ENCODE measurements at places on chromosomes 5 and 9.

GRCh38 chr5:136143312-136143711, 10.7 kb downstream of the SMAD5 start:
- no peak for DNase-seq

- DNase-seq = no peak
These were observed 25.6 kb downstream of the SLC31A1 start for GRCh38 chr9:113246928-113247327.

- DNase-seq = peak; percentile 67
These were observed 2.9 kb downstream of the NR4A3 start for GRCh38 chr9:99824378-99825171.

GRCh38 chr5:180844432-180844831, 16.6 kb downstream of the ZFP62 start:
- DNase-seq = no peak

GRCh38 chr5:33379757-33380156, 61.0 kb upstream of the TARS1 start:
- DNase-seq = no peak

DNA sequence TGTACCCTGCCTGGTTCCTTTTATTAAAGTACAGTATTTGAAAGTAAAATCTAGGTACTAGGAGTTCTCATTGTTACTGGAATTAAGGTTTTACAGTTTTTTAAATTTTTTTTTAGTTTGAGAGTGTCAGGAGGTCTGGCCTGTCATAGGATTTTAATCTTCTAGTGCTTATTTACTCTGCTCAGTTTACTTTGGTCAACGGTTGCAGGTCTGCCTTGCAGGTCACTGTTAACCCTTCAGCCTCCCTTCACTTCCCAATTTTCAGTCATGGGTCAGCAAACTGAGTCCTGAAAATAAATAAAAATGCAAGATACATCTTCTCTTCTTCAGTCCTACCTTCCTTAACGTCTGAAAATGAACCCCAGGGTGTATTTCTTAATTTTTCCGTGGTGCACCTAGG, 18.8 kb upstream of the PTBP3 start:
- DNase-seq = no peak

DNA sequence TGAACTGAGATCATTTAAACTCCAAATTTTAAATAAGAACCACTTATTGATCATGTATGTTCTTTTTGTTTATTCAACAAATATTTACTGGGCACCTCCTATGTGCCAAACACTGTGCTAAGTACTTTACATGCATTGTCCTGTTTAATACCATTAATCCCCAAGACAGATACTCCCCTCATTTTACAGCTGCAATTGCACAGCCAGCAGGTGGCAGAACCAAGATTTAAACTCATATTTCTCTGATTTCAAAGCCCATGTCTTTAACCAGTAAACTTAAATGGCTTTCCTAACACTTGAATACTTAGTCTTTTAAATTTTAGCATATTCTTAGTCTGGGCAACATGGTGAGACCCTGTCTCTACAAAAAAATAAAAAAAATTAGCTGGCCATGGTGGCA, 43.4 kb upstream of the KIAA1958 start:
- no peak for DNase-seq

- no peak for DNase-seq
These were observed 74.3 kb upstream of the ENTREP1 start for GRCh38 chr9:69250681-69251080.

- no peak for DNase-seq
These were observed 263.1 kb upstream of the COX7C start for GRCh38 chr5:86354664-86355063.

GRCh38 chr5:88118179-88118578, 150.5 kb downstream of the TMEM161B start:
- no peak for DNase-seq

GRCh38 chr5:150605546-150605945, 34.9 kb upstream of the SYNPO start:
- DNase-seq = no peak

DNA sequence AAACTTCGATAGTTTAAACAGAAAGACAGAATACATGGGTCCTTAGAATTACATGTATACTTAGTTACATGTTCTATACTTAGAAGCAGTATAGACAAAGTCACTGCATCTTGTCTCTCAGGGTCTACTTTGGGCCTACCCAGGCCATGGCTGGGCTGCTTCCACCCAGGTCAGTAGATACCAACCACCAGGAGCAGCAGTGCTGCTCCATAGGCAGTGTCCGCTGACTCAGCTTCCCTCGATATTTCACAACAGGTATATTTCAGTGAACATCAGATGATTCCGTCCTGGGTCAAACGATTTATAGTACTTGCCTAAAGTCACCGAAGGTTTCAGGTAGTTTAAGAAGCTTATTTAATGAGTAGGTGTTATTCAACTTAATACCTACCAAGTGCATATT, 18.0 kb downstream of the IARS1 start:
- no peak for DNase-seq

- DNase-seq = no peak
These were observed 8.8 kb downstream of the FAM200C start for GRCh38 chr5:160390787-160391696.

GRCh38 chr5:173534031-173534430, 82.4 kb downstream of the BOD1 start:
- no peak for DNase-seq

DNA sequence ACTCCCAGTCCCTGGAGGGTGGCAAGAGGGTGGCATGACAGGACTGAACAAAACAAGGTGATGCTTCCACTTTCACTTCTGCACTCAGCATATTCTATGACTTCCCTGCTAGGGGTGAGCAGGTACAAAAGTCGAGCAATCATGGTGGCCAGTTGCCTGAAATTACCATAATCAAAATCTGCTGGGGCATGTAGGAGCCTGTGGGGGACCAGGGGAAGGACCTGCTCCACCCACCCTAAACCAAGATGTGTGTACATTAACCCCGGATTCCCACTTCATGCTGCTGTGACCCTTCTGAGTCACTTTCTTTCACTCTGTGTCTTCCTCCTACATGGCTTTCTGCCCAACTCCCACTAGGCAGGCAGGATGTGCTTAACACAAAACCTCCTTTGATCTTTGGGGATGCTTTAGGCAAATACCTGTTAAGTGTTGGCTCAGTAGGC, 73.3 kb upstream of the PHF24 start:
- DNase-seq = peak; percentile 16

GRCh38 chr9:4305065-4305985, 5.5 kb upstream of the GLIS3 start:
- DNase-seq = no peak

DNA sequence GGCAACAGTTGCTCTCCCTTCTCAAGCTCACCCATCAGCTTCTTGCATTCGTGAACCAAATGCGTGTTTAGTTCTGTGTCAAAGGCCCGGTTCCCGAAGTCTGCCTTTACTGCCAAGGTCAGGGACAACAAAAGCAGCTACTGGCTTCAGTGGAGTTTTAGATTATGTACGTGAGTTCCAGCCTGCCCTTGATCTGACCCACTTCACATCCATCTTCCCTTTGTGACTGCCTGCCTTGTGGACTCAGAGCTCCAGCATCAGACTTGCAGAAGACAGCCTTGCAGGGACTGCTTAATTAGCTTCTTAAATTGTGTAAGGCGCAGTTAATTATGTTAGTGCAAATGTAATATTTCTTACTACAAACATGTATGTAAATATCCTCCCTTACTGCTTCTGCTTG, 774.7 kb upstream of the EDIL3 start:
- DNase-seq = no peak

- peak; percentile 50 for DNase-seq
These were observed 79.5 kb upstream of the FAM169A start for GRCh38 chr5:74945561-74946165.

GRCh38 chr9:123975871-123976270, 35.7 kb upstream of the LHX2 start:
- no peak for DNase-seq

- no peak for DNase-seq
These were observed 35.6 kb downstream of the NFIB start for GRCh38 chr9:14278291-14278721.

DNA sequence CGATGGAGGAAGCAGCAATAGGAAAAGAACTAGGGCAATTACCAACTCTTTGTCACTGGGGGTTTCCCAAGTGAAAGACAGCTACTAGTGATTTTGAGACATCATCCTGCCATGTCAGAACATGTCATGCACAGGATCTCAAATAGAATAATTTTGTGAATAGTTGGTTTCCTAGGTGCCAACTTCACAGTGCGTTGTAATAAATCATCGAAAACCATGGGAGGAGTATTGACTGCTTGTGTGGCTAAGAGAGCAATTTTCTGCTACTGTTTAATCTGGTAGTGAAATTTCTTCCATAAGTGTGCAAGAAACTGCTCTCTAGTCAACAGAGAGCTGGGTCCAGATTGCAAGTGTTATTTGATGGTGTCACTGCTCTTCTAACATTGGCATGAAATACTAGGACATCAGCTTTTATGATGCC, 168.6 kb downstream of the NNT start:
- no peak for DNase-seq

- no peak for DNase-seq
These were observed 28.4 kb upstream of the GADD45G start for GRCh38 chr9:89576404-89576839.

GRCh38 chr5:143101121-143101520, 302.4 kb downstream of the NR3C1 start:
- no peak for DNase-seq

GRCh38 chr5:115333164-115333563, 36.7 kb upstream of the CCDC112 start:
- DNase-seq = peak; percentile 6

DNA sequence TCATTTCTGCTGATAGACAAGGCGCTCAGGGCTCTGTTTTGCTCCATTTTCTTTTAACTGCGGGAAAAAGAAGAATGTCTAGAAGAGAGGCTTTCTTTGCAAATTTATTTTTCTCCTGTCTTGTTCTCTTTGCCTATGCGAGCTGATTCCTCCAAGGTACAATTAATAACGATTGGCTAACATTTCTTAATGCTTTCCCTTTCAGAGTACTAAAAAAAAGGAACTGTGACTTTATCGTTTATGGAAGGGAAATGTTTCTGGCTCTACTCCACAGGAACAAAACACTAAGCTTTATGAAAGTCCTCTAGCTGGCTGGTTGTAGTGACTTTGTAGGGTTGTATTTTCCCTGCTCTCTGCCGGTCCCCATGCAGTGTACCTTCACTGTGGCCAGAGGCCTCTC, 11.7 kb downstream of the NSG2 start:
- no peak for DNase-seq

DNA sequence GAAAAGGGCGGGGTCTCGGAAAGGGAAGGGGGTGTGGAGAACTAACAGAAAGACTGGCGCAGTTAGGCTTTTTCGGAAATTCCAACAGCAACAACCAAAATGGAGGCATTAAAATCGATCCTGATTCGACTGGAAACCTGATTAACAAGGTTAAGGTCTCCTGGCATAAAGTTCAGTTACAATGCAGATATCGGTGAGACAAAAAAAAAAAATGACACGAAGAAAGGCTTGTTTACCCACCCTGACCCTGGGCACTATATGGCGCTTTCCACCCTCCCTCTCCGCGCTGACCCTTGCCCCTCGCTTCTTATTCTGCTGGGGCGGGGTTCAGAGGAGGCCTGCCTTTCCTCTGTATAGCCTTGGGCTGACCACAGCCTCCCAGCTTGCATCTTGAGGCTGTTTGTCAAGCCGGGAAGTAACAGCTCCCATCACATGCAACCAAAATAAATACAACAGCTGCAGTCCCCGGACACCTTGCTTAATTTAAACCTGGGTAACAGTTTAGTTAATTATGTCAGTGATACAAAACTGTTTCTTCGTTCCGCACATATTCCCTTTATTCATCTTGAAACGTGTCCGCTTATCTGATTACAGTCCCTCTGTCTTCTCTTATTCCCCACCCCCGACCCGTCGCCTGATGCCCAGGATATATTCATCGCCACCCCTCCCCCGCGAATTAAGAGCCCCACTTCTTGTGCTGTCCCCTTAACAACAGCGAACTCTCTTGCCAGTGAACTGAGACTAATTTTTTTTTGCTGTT, 795 bp upstream of the PJA2 start:
- peak; percentile 12 for DNase-seq

DNA sequence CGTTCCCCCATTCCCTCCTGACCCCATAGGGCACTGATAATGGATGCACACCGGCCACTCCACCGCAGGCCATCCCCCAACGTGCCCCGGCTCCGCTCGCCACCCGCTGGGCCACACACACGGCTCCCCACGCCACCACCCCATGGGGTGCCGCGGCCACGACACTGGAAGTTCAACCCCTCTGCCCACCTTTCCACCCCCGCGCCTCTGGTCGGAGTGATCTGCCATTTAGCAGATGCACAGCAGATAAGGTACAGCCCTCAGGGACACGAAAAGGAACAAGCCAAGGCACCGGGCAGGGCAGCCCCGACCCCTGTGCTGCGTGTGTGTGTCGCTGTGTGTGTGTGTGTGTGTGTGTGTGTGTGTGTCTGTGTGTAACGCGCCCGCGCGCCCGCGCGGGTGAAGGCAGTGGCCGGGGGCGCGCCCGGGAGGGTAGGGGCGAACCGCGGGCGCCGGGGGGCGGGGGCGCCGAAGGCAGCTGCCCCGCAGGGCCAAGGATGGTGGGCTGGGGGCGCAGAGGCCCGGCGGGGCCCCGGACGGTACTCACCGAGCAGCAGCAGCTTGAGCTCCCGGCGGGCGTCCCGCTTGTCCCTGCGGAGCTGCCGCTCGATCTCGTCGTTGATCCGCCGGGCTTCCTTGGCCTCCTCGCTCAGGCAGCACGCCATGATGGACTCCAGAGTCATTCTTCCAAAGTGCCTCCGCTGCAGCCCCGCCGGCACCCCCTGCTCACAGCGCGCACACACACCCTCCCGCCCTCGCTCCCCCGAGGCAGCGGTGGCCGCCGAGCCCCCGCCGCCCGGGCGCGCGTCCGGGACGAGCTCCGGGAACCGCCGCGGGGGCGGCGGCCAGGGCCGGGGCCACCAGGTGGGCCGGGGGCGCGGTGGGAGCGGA, 813 bp downstream of the GNAQ start:
- peak; percentile 36 for DNase-seq

GRCh38 chr9:82923092-82923911, 139.6 kb downstream of the RASEF start:
- no peak for DNase-seq

- DNase-seq = no peak
These were observed 105.2 kb upstream of the IER5L start for GRCh38 chr9:129283291-129283691.

DNA sequence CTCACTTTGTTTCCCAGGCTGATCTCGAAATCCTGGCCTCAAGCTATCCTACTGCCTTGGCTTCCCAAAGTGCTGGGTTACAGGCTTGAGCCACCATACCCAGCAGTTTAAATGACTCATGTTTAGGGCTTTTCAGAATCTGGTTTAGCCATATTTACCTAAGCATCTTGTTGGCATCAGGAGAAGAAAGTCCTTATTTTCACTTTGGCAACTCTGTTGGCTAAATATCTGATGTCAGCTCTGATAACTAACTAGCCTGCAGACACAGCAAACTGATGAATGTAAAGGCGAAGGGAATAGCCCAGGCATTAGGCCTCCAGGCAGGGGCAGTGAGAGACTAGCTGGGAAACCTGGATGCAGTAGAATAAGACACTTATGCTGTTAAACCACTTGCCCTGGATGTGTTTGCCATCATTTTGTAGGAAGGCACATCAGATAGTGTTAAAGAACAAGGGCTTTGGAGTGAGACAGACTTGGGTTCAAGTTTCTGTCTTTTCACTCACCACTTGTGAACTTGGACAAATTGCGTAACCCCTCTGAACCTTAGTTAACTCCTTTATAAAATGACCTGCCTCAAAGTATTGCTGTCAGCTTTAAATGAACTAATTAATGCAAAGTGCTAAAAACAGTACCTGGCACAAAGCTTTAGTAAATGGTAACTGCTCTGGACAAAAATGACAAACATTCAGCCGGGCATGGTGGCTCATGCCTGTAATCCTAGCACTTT, 34.7 kb upstream of the GARNL3 start:
- DNase-seq = no peak

All from stimulated activated CD8-positive, alpha-beta memory T cell treated with anti-CD3 and anti-CD28 coated beads, Interleukin-15, amount 100 ng/mL, for 48 hours (primary cell).